ENCODE measurements at places on chromosomes 7 and 10.
A peak's percentile ranks its signal among the peaks of the same experiment; 100 is the strongest.

DNA sequence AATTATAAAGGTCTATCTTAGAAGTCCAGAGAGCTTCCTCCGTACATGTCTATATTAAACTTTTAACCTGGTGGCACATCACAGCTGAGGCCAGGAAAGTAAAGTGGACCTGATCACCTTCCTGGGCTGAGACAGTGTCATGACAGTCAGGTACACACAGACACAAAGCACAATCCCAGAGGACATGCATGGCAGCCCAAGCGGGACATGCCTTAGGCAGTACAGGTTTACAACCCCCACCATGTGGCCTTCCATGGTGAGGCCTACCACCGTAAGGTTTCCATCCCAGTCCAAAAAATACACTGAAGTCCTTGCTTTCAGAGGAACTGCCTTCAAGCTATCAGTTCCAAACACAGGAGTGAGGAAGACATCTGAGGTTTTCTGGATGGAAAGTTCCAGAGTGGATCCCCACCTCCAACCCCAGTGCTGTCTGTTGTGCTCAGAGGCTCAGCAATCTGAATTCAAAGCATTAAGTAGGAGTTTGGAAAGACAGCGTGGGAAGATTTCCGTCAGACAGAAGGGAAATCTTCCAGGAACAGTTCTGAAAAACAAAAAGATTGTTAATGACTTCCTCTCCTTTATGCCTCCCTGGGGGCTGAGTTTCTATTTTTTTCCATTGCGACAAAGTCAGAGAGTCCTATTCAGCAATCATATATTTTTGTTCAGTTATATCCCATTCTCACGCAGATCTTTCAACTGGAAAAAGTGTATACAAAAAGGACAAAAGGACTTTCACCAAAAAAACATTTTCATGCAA lies 20.1 kb downstream of the IFIT3 start:
- DNase-seq: peak; percentile 72

DNA sequence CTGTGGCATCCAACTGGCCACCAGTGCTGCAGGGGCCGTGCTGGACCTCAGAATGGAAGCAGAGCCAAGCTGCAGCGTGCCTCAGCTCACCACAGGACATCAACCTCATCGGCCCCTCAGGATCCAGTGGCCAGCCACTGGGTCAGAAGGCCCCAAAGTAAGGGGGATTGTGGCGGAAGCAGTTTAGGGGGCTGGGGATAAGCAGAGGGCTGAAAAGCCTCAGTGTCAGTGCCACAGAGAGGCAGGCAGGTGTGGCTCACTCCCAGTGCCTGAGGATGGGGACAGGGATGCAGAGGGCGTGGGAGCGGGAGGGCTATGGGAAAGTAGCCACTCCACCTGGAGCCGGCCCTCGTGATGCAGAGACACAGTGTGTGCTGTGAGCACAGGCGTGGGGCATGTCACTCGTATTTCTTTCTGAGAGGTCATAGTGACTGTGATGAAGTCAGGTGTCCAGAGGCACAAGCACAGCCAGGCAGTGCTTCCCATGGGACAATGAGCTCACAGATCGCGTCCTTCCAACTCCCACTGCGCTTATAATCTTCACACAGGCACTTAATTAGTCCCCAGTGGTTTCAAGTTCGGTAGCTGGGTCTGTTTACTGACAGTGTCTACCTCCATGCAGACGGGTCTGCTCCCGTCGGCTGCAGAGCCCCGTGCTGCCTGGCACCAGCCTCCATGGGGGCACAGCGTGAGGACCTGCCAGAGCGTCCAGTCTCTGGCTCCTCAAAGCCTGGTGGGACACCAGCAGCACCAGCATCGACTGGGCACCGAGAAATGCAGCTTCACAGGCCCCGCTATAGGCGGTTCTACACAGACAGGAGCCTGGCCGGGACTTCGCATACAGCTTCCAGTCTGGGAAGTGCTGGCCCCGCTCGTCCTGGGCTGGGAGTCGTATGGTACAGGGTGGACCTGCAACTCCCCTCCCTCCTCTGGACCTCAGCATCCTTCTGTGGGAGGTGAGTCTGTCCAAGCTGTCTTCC lies 42.9 kb upstream of the CNPY1 start:
- no peak for DNase-seq

DNA sequence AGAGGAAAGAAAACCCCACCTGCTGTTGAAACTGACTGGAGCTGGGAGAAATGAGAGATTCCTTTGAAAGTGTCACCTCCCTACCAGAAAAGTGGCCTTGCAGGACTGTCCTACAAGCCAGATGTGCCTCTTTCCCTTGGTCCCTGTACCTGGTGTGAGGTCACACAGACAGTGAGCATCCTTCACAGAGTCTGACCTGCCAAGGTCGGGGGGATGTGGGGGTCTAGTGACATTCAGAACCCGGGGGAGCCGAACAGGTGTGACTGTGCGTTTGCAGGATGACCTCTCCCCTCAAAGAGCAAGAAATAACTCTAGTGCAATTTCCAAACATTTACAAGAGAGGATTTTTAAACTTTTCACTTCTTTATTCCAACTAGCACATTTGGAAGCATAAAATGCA lies 93.4 kb upstream of the ZNF479 start:
- DNase-seq: no peak

- DNase-seq: no peak
Measured at GRCh38 chr10:72682638-72683037, 9.3 kb upstream of the MCU start.

- DNase-seq: no peak
Measured at GRCh38 chr7:123296965-123297364, 97.2 kb upstream of the SLC13A1 start.

DNA sequence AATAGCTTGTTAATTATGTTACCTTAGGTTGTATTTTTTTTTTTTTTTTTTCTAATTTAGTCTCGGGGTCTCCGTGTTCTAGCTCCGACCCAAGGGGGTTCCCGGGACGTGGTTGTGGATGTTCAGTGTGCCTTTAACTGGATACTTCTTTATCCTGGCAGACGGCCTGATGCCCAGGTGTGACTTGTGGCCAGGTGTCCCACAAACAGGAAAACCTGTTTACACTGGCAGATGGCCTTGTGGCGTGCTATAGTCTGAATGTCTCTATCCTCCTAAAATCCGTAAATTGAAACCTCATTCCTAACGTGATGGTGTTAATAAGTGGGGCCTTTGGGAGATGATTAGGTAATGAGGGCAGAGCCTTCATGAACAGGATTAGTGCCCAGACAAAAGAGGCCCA lies 546.4 kb upstream of the C7orf33 start:
- DNase-seq: no peak

- DNase-seq: no peak
Measured at GRCh38 chr7:16428672-16429071, 7.3 kb upstream of the CRPPA start.

GRCh38 chr7:112566442-112567324 lies 85.9 kb downstream of the LSMEM1 start:
- DNase-seq: no peak

DNA sequence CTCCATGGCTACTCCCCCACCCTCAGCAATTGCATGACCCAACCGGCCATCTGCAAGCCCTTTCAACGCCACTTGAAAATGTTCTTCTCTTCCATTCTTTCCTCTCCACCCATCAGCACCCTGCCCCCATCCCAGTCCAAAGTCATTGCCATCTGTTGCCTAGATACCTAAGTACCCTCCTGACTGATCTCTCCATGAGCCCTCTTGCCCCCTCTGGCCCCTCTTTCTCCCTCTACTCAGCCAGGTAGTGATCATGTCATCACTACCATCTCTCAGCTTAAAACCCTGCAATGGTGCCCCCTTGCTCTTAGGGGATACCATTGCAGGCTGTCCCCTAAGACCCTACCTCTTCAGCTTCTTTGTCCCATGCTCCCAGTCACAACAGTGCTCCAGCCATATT lies 30.5 kb upstream of the BTRC start:
- DNase-seq: no peak

- DNase-seq: no peak
Measured at GRCh38 chr10:16792675-16793074, 24.5 kb downstream of the RSU1 start.

DNA sequence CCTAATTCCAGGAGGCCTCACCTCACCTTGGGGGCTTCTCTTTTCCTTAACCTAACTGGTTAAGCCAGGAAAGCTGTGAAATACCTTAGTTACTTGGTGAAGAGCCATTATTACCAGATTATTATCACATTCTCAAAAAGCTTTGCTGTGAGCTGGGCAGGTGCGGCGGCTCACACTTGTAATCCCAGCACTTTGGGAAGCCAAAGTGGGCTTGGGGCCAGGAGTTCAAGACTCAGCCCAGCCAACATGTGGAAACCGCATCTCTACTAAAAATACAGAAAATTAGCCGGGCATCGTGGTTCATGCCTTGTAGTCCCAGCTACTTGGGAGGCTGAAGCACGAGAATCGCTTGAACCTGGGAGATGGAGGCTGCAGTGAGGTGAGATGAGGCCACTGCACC lies 102.4 kb upstream of the KLF6 start:
- no peak for DNase-seq

- no peak for DNase-seq
Measured at GRCh38 chr7:36928311-36928710, 204.0 kb upstream of the AOAH start.

- no peak for DNase-seq
Measured at GRCh38 chr10:129366450-129366849, 100.6 kb upstream of the MGMT start.

All from head of caudate nucleus (tissue), 42 donors.